ENCODE measurements at places on chromosomes 11 and 22. TPM values are rescaled to one million over a fixed set of nuclear protein-coding genes. Genes with fewer than 3 reads are reported as not detected.

Gene SLC39A13
- 7.2 TPM for total RNA-seq

Gene CDKN1C
- total RNA-seq = not detected

Gene NAALADL1
- total RNA-seq = 9.3 TPM

Gene PDGFD
- total RNA-seq = 0.29 TPM

Gene FBLN1
- 37.3 TPM for total RNA-seq

Gene ABCG4
- not detected for total RNA-seq

Gene APLNR
- total RNA-seq = not detected

Gene SMC1B
- total RNA-seq = not detected

Gene UBE2L6
- total RNA-seq = 37.6 TPM

Gene IL10RA
- total RNA-seq = not detected

Gene HTR3A
- total RNA-seq = not detected

Gene OR2AT4
- not detected for total RNA-seq

DNA sequence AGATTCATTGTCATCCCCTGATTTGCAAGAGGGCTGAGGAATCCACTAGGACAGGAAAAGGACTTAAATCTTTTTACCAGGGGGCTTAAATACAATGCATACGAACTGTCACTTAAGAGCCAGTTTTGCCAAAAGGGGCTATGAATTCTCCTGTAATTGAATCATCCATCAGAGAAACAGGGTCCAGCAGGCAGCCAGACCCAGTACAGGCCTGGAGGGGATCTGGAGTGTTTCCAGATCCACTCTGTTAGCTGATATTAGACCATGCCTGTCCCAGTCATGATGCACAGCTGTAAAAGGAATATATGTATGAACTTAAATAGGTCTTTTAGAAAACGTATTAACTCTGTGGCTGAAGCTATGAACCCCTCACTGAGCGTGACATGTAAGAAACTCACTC is 53.8 kb upstream of the PRSS23 start:
- no peaks in the 10 kb centered on the region for H3K36me3 ChIP-seq
- H3K27me3 ChIP-seq = 0 out of 3 replicates have a peak, but pooled peaks cover 2% of the 10 kb centered on the region
- no peak for DNase-seq
- H3K4me3 ChIP-seq = no peak overlapping the region
- peaks cover 24% of the 10 kb centered on the region for H3K4me1 ChIP-seq

- H3K27me3 ChIP-seq = 0 out of 2 replicates have a peak, but pooled peaks cover 1% of the 10 kb centered on the region
- no peaks in the 10 kb centered on the region for H3K36me3 ChIP-seq
- H3K4me1 ChIP-seq = no peaks in the 10 kb centered on the region
- no peak overlapping the region for H3K4me3 ChIP-seq
- no peak overlapping the region for H3K27ac ChIP-seq
Observed at GRCh38 chr11:27717801-27718229, 17.6 kb upstream of the BDNF start.

DNA sequence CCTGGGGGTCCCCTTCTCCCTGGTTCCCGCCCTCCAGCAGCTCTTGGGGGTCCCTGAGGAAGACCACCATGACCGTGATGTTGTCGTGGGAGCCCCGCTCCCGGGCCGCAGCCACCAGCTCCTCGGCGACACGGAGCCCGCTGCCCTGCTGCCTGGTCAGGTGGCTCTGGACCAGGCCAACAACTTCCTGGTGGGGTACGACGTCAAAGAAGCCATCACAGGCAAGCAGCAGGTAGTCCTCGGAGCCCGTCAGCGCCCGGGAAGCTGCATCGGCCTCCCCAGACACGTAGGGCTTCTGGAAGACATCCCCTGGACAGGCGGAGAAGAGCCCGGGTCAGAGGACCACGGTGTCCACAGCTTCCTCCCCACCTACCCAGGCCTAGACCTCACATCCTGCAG is 29.5 kb downstream of the PPM1F start:
- no peaks in the 10 kb centered on the region for H3K36me3 ChIP-seq
- no peak overlapping the region for H3K27ac ChIP-seq
- no peaks in the 10 kb centered on the region for H3K4me1 ChIP-seq
- no peak overlapping the region for H3K4me3 ChIP-seq
- no peaks in the 10 kb centered on the region for H3K27me3 ChIP-seq

- no peaks in the 10 kb centered on the region for H3K36me3 ChIP-seq
- peak; percentile 59 for DNase-seq
- H3K4me3 ChIP-seq = no peak overlapping the region
- H3K27ac ChIP-seq = no peak overlapping the region
Observed at GRCh38 chr11:12079726-12080556, 30.4 kb upstream of the MICAL2 start.

- no peak overlapping the region for H3K27ac ChIP-seq
- H3K4me3 ChIP-seq = no peak overlapping the region
- H3K36me3 ChIP-seq = peaks cover 50% of the 10 kb centered on the region
- no peaks in the 10 kb centered on the region for H3K27me3 ChIP-seq
- H3K4me1 ChIP-seq = no peaks in the 10 kb centered on the region
Observed at GRCh38 chr11:72720047-72720446, 32.2 kb downstream of the ARAP1 start.

GRCh38 chr11:2444821-2445745 is at the start of gene KCNQ1:
Gene KCNQ1 (plus strand): TSS chr11:2445008. CDS start chr11:2445099, 91 bp downstream.
- H3K4me1 ChIP-seq = no peaks in the 10 kb centered on the region
- no peaks in the 10 kb centered on the region for H3K36me3 ChIP-seq
- no peak within 1 kb of the TSS for H3K4me3 ChIP-seq
- no peak for DNase-seq

- H3K27ac ChIP-seq = no peak overlapping the region
- peaks cover 31% of the 10 kb centered on the region for H3K4me1 ChIP-seq
- no peaks in the 10 kb centered on the region for H3K27me3 ChIP-seq
- no peak for DNase-seq
Observed at GRCh38 chr22:27684901-27685300, 116.7 kb downstream of the MN1 start.

GRCh38 chr11:124663861-124664260 is 9.7 kb downstream of the SIAE start:
- no peak for DNase-seq
- H3K27me3 ChIP-seq = no peaks in the 10 kb centered on the region
- H3K27ac ChIP-seq = no peak overlapping the region
- no peaks in the 10 kb centered on the region for H3K36me3 ChIP-seq
- no peaks in the 10 kb centered on the region for H3K4me1 ChIP-seq

- H3K4me1 ChIP-seq = peaks cover 9% of the 10 kb centered on the region
- no peaks in the 10 kb centered on the region for H3K27me3 ChIP-seq
- H3K4me3 ChIP-seq = no peak overlapping the region
- no peak overlapping the region for H3K27ac ChIP-seq
Observed at GRCh38 chr22:18096823-18097222, 13.8 kb upstream of the TUBA8 start.

- H3K4me3 ChIP-seq = no peak overlapping the region
- H3K36me3 ChIP-seq = no peaks in the 10 kb centered on the region
- no peak for DNase-seq
- no peak overlapping the region for H3K27ac ChIP-seq
Observed at GRCh38 chr11:33668468-33668825, 32.2 kb downstream of the C11orf91 start.

- no peak overlapping the region for H3K27ac ChIP-seq
- H3K4me1 ChIP-seq = peaks cover 39% of the 10 kb centered on the region
- no peaks in the 10 kb centered on the region for H3K27me3 ChIP-seq
- H3K4me3 ChIP-seq = no peak overlapping the region
- no peaks in the 10 kb centered on the region for H3K36me3 ChIP-seq
Observed at GRCh38 chr11:1336836-1337646, 27.6 kb upstream of the TOLLIP start.

DNA sequence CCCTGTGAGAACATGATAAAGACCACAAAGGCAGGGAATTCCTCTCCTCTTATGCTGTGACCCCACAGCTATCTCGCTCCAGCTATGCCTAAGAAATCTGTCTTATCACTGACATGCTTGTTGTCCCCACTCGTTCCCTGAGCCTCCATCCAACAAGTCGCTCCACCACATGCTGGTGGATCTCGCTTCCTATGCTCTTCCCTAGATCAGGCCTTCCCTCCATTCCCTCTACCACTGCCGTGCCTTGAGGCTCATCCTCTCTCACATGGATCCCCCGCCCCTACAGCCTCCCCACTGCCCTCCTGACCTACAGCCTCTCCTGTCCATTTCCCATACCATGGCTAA is 1.4 kb upstream of the DGAT2 start:
- H3K4me1 ChIP-seq = peaks cover 82% of the 10 kb centered on the region
- H3K27me3 ChIP-seq = no peaks in the 10 kb centered on the region
- no peak overlapping the region for H3K4me3 ChIP-seq

DNA sequence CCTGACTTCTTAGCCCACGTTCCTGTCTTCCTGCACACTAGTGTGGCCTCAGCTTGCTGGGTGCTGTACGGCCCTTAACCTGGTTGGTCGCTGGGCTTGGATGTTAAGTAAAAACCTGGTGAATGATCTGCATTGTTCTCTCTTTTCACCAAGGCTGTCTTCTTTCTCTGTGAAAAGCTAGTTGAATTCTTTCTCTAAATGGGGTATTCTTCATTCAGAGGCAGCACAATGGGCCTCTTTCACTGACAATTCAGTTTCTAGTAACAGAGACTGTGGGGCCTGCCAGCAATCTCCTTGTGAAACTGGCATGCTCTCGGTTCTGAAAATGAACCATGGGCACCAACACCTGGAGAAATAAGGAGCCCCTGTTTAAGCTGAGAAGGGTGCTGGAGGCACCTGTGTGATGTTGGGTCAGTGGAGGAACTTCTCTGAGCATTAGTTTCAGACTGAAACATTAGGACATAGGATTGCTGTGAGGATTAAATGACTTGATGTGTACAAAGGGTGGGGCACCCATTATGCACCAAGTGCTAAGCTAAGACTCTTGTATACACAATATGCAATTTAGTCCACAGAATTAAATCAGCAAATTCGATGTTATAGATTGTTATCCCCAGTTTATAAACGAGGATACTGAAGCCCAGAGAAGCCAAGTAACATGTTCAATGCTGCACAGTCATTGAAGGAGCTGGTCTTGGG is 33.1 kb upstream of the ELF5 start:
- H3K4me1 ChIP-seq = peaks cover 28% of the 10 kb centered on the region
- DNase-seq = peak; percentile 57
- no peaks in the 10 kb centered on the region for H3K36me3 ChIP-seq
- no peaks in the 10 kb centered on the region for H3K27me3 ChIP-seq
- H3K27ac ChIP-seq = no peak overlapping the region

GRCh38 chr22:36136988-36137387 is 23.6 kb downstream of the APOL3 start:
- H3K27me3 ChIP-seq = peaks cover 11% of the 10 kb centered on the region
- no peak overlapping the region for H3K27ac ChIP-seq
- H3K4me1 ChIP-seq = peaks cover 20% of the 10 kb centered on the region
- H3K36me3 ChIP-seq = no peaks in the 10 kb centered on the region
- no peak overlapping the region for H3K4me3 ChIP-seq

GRCh38 chr11:122103321-122103720 is 12.7 kb downstream of the BLID start:
- H3K27ac ChIP-seq = no peak overlapping the region
- no peaks in the 10 kb centered on the region for H3K27me3 ChIP-seq
- H3K36me3 ChIP-seq = no peaks in the 10 kb centered on the region
- DNase-seq = no peak

DNA sequence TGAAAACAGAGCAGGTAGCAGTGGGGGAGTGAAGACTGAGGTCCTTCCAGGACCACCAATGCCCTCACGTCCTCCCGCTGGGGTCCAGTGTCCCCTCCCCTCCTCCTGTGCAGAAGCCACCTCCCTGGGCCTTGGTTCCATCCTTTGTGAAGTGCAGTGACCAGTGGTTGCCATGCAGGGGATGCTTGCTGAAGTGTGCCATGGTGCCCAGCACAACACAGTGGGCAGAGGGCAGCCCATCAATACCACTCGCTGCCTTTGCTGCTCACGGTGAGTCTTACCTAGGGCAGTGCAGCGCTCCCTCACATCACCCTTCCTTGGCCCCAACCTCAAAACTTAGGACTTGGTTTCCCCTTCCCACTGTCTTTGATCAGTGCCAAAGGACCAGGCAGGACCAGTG is 12.9 kb downstream of the MYEOV start:
- H3K27ac ChIP-seq = no peak overlapping the region
- DNase-seq = no peak
- H3K36me3 ChIP-seq = no peaks in the 10 kb centered on the region
- H3K4me3 ChIP-seq = no peak overlapping the region
- peaks cover 7% of the 10 kb centered on the region for H3K4me1 ChIP-seq

DNA sequence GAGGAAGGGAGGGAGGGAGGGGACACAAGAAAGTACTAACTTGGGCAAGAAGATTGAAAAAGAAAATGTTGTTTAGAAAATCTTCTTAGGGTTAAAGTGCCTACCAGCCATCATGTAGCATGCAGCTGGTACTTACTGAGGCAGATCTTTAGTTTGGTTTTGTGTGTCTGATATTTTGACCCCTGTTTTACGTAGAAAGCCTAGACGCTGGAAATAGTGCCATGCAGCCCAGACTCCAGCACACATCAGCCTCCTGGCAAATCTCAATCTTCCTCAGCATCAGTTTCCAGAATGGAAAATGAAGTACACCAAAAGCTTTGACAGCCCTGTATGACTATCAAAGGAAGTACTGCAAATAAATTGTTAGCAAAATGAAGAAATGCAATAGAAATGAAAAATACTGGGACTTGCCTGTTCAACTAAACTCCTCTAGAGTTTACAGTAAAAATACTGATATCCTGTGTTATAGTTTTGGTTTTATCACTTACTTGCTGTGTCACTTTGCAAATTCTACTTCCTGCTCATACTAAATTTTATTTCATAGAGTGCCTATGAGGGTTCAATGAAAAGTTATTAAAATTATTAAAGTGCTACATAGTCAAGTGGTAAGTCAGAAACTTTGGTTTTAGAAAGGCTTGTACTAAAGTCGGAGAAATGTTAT is 7.4 kb downstream of the USP28 start:
- H3K36me3 ChIP-seq = no peaks in the 10 kb centered on the region
- no peak for DNase-seq
- H3K4me1 ChIP-seq = peaks cover 22% of the 10 kb centered on the region
- H3K27ac ChIP-seq = no peak overlapping the region
- no peak overlapping the region for H3K4me3 ChIP-seq

GRCh38 chr22:17774206-17774925 is at the start of gene BID:
Gene BID (minus strand): TSS chr22:17774469. CDS start chr22:17750116, 24,353 bp downstream.
- peaks cover 63% of the 10 kb centered on the region for H3K4me1 ChIP-seq
- DNase-seq = no peak
- H3K27ac ChIP-seq = peak within 1 kb of the TSS; percentile 62
- peak within 1 kb of the TSS; percentile 63 for H3K4me3 ChIP-seq
- H3K27me3 ChIP-seq = no peaks in the 10 kb centered on the region

DNA sequence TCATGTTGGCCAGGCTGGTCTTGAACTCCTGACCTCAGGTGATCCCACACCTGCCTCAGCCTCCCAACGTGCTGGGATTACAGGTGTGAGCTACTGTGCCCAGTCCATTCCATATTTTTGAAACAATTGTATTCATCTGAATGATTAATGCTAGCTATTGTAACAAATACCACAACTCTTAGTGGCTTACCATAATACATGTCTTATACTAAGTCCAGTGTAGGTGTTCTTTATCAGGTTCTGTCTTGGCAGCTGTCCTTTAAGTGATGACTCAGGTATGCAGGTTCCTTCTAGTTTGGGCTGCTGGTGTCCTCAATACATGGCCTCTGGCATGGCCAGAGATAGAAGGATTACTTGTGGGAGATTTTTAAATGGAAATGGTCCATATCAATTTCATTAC is 39.0 kb downstream of the UVRAG start:
- no peak overlapping the region for H3K27ac ChIP-seq
- H3K36me3 ChIP-seq = peaks cover 1% of the 10 kb centered on the region
- no peak overlapping the region for H3K4me3 ChIP-seq
- H3K4me1 ChIP-seq = no peaks in the 10 kb centered on the region

GRCh38 chr11:76462317-76462716 is 17.5 kb downstream of the EMSY start:
- no peak overlapping the region for H3K27ac ChIP-seq
- H3K4me1 ChIP-seq = no peaks in the 10 kb centered on the region
- H3K27me3 ChIP-seq = no peaks in the 10 kb centered on the region
- DNase-seq = no peak

- DNase-seq = no peak
- peak overlapping the region; percentile 97 for H3K27ac ChIP-seq
- no peak overlapping the region for H3K4me3 ChIP-seq
- no peaks in the 10 kb centered on the region for H3K27me3 ChIP-seq
- peaks cover 67% of the 10 kb centered on the region for H3K4me1 ChIP-seq
Observed at GRCh38 chr22:24594569-24595120, 1.8 kb upstream of the LRRC75B start.
